ENCODE measurements at places on chromosomes 12 and 14. TPM values are rescaled to one million over a fixed set of nuclear protein-coding genes. Genes with fewer than 3 reads are reported as not detected.

PRMT5 gene
- 54.8 TPM for total RNA-seq

SPATS2 gene
- total RNA-seq: 9.9 TPM

- DNase-seq: no peak
Measured at GRCh38 chr14:24861083-24861630, 188.8 kb downstream of the STXBP6 start.

- peak; percentile 89 for DNase-seq
Measured at GRCh38 chr14:19799880-19800279, 3.7 kb upstream of the OR4N2 start.

GRCh38 chr12:13959131-13959723 is 22.2 kb downstream of the GRIN2B start:
- DNase-seq: no peak

DNA sequence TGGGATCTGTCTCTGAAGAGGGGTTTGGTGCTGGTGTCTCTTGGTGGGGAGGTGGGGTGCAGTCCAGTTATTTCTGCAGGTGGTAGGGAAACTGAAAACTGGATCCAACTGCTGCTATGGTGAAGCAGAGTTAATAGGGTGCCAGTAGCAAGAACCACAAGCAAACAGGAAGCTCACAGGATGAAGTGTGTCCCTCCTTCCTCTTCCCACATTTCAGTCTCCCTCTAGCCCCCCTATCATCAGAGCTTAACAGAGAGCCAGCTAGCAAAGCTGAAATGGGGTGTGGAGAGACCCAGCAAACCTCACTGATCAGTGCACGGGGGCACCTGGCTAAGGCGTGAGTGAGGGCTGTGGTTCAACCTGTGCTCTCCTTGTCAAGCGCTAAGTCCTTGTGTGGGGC is 69.1 kb upstream of the C12orf71 start:
- no peak for DNase-seq

DNA sequence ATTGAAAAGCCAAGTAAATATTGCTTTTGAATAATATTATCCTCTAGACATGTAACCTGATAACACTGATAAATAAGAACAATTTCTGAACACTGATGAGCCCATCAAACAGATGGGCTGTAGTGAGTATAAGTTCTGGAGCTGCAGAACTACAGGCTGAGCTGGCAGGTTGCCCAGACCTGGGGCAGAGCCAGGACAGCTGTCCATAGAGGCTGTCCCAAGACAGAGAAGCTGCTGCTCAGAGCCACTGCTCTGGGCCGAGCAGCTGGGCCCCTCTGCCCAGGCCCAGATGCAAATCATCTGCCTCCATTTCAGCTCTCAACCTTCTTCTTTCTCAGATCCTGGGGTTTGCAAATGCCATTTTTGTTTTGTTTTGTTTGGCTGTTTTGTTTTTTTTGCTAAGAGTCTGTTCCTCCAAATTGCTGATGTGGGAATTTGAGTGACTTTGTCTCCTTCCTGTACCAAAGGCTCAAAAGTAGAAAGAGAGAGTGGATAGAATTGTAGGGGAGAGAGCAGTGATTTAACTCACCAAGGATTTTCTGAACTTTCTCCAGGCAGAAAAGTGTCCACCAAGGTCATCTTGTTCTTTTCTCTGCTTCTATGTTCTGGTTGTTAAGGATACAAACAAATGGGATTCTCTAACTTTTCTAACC is 4.0 kb upstream of the TESPA1 start:
- no peak for DNase-seq

Data from mesenteric fat pad (tissue), 1 donor.